ENCODE measurements at places on chromosomes 1 and 21.

- DNase-seq = no peak
Observed at GRCh38 chr1:237341391-237341790, 299.4 kb downstream of the RYR2 start.

GRCh38 chr1:236018885-236019453 is 45.9 kb downstream of the NID1 start:
- no peak for DNase-seq

- DNase-seq = no peak
Observed at GRCh38 chr1:177495878-177496277, 325.1 kb downstream of the BRINP2 start.

DNA sequence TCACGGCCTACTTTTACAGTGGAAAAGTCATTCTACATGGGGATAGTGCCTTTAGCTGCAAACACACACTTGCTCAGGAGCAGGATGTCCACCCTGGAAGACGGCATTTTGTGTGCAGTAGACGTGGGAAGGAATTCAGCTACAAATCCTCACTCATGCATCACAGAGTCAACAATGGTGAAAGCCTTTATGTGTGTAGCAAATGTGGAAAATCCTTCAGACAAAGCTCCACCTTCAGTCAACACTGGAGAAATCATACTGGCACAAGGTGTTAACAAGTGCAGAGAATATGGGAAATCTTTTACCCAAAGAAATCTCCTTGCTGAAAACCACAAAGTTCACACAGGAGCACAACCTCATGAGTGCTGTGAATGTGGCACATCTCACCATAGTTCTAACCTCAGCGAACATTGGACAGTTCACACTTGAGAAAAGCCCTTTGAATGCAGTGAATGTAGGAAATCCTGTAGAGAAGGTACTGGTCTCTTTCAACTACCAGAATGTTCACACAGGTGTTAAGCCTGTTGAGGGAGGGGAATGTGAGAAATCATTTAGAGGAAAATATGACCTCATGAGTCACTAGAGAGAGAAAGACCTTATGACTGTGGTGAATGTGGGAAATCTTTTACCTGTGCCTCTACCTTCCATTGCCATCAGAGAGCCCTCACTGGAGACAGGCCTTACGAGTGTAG is 101.8 kb downstream of the PTGS2 start:
- no peak for DNase-seq
